SJSA1 (cell line): ENCODE measurements at places on chromosomes 7 and 10.

- no peak for DNase-seq
These were observed 49.4 kb downstream of the GTF2IRD1 start for GRCh38 chr7:74503061-74503460.

DNA sequence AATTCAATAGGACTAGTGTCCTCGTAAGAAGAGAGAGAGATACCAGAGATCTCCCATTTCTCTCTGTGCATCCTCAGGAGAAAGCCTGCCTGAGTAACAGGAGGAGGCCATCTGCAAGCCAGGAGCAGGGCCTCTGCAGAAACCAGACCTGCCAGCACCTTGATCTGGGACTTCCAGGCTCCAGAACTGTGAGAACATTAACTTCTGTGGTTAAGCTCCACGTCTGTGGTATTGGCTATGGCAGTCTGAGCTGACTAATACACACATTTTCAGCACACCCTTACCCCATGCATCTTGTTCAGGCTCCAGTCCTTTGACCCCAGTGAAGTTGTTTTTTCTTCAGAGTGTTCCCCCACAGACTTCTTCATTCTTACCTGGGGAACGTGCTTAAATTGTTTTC lies 3.1 kb upstream of the CRTAC1 start:
- no peak for DNase-seq

- no peak for DNase-seq
These were observed 4.8 kb upstream of the SGPL1 start for GRCh38 chr10:70810967-70811366.

- DNase-seq, result no peak
These were observed 119.2 kb downstream of the LRRC4 start for GRCh38 chr7:127911968-127912511.

DNA sequence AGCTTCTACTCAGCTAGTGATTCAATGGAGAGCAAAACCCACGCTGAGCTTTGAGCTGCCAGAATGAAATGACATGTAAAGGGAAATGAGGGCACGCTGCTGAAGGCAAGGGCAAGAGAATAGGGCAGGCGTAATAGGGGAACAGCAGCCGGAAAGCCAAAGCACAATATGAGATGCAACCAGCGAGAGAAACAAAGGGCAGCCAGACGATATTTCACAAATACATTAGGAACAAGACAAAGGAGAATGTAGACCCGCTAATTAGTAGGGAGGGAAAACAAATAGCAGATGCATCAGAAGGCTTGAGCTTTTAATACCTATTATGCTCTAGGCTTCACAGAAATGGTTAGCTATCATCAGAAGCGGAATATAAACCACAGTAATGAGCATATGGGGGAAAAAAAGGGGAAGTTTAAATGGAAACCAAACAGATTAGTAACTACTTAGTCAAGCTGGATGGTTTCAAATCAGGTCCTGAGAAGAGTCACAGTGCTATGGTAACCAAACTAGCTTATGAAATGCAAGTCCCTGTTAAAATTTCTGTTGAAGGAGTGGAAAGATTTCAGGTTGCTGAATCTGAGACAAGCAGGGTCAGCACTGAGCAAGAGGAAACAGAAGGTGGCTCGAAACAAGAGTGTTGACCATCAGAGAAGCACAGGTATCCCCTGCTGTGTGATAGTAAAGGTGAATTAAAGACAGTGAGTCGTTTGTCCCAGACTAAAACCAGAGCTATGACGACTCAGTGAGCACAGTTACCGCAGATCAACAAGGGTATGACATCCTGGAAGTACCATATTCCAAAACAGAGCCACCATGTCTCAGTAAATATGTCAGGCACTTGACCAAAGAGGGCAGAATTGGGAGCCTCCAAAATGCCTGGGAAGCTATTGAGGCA lies 496.9 kb upstream of the CELF2 start:
- no peak for DNase-seq

DNA sequence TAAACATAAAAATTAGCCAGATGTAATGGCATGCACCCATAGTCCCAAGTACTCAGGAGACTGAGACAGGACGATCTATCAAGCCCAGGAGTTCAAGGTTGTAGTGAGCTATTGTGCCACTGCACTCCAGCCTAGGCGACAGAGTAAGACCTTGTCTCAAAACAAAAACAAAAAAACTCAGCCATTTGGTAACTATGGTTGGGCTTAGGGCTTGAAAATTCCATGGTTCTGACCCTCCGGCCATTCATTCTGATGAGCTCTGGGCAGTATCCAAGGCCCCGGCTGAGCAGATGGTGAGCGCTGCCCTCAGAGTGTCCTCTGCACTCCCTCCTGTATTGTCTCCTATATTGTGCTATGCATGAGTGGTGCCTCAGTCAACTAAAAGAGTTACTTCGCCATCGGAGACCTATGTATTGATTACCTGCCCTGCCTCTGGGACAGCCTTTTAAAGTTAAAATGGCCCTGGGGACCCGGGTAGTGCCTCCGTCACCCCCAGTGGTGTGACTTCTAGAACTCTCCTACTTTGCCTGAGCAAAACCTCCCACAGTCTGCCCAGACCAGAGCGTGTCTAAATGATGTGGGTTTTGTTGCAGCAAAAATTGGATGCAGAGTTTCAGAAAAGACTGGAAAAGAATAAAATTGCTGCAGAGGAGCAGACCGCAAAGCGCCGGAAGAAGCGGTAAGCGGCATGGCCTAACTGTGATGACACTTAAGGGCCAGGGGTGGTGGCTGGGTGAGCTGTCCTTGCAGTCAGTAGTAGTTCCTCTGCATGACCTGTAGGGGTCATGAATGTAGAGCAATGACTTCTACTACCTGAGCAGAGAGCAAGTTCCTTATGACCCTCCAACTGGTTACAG lies 8.1 kb downstream of the PRKRIP1 start:
- DNase-seq, result no peak

GRCh38 chr10:98357194-98357822 lies 57.7 kb downstream of the PYROXD2 start:
- DNase-seq, result no peak

DNA sequence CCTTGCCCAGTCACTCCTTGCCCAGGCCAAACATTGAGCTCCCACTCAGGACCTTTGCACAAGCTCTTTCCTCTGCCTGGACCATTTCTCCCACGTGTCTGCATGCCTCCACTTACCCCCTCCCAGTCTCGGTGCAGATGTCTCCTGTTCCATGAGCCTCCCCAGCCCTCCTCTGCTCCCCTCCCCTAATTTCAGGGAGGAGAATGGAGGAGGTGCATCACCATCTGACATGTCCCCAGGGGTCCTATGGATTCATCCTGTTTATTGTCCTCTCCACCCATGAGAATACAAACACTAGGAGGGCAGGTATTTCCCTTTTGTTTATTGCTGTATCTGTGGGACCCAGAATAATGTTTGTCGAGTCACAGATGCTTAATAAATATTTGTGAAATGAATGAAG lies 8.6 kb upstream of the GRID2IP start:
- no peak for DNase-seq

DNA sequence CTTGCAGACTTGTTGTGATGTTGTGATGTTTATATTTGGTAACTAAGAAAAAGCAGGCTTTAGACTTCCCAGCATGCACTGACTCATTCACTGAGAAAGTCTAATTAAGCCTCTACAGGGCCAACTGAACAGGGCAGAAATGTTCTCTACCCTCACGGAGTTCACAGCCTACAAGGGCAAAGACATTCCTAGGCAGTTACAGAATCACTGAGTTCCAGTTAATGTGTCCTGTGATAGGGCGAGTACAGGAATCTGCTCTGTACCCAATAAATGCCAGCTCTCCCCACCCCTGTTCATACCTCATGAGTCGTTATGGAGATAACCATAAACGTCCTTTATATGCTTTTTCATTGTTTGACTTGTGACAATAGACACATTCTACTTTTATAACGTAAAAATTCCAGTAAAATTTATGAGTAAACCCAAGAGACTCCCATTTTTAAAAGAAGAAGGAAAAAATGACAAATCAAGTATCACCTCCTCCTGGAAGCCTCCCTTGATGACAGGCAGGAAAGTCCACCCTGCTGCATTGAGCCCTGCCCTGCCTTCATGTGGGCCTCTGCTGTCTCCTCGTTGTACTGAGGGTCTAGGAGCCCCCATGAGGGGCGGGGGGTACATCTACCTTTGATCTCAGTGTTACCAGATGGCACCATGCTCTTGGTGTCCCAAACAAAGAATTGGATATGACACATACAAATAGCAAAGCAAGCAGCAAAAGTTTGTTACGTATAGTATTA lies 14.3 kb downstream of the MUC12 start:
- DNase-seq, result no peak

GRCh38 chr10:79563426-79563825 lies 3.2 kb upstream of the SFTPA2 start:
- DNase-seq, result no peak

- no peak for DNase-seq
These were observed 959 bp upstream of the FAM107B start for GRCh38 chr10:14775656-14776055.

DNA sequence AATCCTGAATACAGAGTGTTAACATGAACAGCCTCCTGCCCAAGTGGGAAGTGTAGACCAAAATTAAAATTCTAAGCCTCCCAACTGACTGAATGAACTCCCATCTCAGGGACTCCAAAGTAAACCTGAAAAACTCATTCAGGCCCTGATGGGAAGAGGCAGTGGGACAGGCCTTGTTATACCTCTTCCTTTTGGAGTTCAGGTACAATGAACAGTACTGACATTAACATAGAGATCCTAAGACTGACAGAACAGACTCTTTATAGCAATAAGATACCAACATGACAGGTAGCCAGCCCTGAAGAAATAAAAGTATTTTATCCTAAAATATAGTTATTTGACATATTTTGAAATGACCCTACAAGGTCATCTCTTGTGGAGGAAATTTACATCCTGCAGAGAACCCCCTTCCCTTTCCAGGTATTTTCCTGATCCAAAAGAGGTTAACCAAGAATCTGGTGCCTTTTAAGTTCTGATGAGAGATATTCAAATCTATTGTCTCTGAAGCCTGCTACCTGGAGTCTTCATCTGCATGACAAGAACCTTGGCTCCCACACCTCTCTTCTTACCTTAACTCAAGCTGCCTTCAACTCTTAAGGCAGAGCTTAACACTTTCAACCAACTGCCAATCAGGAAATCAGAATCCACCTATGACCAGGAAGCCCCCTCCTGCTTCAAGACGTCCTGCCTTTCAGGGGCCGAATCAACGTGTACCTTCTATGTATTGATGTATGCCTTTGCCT lies 103.3 kb upstream of the PFKP start:
- DNase-seq, result no peak

- DNase-seq, result no peak
These were observed 138.7 kb upstream of the PRR15 start for GRCh38 chr7:29424984-29425309.

GRCh38 chr7:136859803-136860202 lies 8.6 kb upstream of the CHRM2 start:
- no peak for DNase-seq

DNA sequence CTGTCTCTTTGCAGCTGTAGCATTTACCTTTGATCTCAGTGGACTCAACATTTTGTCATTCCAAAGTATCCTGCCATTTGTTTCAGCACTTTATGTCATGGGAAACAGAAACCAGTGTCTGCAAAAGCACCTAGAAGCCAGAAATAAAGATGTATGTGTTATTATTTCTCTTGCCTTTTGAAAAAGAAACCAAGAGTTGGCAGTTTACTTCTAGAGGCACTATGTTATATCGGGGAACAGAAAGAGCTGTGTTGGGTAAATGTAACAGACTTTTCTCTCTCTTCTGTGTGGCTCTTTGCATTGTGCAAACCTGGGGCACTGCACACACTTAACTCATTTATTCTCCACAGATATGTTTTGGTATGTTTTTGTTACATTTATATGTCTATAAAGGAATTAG lies 36.7 kb downstream of the ZNF138 start:
- DNase-seq, result no peak

DNA sequence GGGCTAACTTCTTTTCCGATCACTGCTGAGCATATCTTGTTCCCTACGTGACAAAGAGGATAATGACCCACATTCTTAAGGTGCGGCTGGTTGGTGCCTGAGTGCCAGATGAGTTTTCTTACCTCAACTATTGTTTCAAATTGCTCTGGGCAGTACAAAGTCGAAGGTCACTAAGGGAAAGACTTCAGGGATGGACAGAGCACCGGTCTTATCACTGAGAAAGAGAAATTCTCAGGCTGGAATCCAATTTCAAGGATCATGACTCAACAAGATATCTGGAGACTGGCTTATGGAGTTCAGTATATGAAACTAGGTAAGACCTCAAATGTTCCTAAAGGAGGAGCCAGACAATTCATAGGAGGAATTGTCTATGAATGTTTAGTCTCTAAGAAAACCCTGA lies 780.3 kb downstream of the SUGCT start:
- DNase-seq, result no peak

GRCh38 chr7:71414490-71414889 lies 282.5 kb downstream of the GALNT17 start:
- DNase-seq, result no peak

DNA sequence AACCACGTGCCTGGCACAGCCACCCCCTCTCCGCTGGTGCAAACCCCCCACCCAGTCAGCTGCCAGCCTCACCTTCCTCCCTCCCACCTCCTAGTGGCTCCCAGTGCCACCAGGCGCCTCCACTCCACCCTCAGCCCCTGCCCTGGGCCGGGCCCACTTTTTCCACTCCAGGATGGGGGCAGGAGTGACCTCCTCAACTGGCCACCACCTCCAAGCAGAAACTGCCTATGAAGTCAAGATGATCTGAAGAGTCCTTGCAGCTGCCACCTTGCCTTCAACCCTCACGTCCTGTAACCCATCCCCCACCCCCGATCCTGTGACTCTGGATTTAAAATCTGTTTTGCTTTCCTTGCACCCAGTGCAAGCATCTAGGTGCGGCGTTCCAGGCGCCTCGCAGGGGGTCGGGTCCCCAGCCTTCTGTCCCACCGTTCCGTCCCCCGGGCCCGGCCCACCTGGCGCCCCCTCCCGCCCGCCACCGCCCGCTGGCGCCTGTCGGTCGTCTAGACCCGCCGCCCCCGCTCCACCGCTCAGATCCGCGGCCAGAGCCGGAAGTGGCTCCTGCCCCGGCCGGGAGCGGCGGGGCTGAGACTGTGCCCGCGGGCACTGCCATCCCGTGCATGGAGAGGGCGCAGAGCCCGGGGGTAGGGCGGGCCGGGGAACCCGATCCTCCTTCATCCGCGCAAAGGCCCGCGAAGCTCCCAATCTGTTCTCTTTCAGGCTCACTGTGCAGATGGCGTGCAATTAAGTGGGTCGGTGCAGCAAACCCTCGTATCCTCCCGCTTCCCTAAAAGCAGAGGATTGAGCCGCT lies 51.2 kb upstream of the GTF2I start:
- DNase-seq, result no peak

DNA sequence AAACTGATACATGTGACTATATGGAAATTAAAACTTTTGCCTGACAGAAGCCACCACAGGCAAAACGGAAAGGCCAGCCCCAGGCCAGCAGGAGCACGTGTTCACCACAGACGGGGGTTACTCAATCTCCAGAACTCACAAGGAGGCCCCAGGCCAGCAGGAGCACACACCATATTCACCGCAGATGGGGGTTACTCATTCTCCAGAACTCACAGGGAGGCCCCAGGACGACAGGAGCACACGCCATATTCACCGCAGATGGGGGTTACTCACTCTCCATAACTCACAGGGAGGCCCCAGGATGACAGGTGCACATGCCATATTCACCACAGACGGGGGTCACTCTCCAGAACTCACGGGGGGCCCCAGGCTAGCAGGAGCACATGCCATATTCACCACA lies 61.5 kb downstream of the NKX6-2 start:
- DNase-seq, result peak; percentile 95
